Stimulated activated CD4-positive, alpha-beta T cell treated with anti-CD3 and anti-CD28 coated beads, Interleukin-15, amount 100 ng/mL, for 1 hour (primary cell): ENCODE measurements at places on chromosomes 12 and 14.
A peak's percentile ranks its signal among the peaks of the same experiment; 100 is the strongest.

DNA sequence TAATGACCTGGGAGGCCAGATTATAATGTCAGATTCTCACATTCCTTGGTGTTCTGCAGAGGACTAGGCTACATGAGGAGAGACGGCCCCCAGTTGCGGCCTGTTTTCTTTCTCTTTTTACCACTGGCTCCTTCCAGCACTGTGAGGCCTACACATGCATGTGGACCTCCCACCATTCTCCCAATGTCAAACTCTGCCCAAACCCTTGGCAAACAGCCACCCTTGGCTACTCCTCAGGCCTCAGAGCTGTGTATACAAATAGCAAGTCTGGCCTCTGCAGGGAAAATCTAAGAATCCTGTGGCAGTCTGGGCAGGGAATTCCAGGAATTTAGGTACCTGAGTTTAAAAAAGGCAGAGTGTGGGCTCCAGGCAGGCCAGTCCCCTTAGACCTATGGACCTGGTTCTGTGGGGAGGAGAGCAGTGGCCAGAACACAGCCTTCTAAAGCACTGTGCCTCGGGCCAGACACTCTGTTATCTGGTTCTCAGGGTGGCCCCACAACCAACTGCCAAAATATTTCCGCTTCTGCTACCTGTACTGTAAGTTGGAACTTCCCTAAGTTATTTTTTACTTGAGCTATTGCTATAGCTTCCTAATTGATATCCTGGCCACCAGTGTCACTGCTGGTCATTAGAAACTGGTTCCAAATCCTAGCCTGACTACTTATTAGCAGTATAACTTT is 19.9 kb upstream of the NEDD1 start:
- DNase-seq = no peak

DNA sequence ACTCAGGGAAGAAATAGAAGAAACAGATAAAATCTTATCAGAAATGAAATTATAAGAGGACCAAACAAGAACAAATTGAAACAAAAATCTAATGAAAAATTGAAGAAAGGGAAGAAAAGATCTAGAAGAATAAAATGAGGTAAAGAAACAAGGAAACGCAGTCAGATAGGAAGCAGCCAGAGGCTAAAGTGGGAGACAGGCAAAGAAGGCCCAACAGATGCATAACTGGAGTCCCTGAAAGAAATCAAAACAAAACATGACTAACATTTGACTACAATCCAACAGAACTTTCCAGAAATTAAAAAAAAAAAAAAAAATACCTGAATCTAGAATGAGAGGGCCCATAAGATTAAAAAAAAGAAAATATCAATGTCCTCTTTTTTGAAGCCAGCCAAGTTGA is 65.6 kb downstream of the AMN start:
- DNase-seq = no peak

DNA sequence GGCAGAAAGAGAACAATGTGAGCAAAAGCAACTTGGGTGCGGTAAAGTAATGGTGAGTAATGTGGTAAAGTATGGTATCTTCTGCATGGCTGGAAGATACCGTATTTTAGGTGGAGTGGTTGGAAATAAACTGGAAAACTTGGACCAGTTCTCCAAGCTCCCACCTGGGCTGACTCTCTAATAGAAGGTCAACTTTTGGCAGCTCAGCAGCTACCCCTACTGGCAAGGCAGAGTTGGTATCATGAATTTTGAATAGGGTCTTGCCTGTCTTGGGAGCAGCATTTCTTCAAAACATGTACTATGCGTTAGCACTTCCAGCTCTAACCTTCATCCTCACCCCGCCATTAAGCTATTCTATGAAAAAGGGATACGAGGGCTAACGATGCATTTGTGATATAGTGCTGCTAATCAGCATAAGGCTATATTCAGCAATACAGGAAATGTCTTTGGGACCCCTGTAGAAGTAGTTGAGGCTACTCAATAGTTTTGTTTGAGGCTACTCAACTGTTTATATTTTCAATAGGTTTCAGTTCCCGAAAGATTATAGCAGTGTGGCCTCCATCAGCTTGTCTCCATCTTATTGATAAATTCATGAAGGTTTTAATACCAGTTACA is 276.3 kb upstream of the FAR2 start:
- DNase-seq = no peak

- no peak for DNase-seq
These were observed 224.3 kb downstream of the PELI2 start for GRCh38 chr14:56342494-56342942.

DNA sequence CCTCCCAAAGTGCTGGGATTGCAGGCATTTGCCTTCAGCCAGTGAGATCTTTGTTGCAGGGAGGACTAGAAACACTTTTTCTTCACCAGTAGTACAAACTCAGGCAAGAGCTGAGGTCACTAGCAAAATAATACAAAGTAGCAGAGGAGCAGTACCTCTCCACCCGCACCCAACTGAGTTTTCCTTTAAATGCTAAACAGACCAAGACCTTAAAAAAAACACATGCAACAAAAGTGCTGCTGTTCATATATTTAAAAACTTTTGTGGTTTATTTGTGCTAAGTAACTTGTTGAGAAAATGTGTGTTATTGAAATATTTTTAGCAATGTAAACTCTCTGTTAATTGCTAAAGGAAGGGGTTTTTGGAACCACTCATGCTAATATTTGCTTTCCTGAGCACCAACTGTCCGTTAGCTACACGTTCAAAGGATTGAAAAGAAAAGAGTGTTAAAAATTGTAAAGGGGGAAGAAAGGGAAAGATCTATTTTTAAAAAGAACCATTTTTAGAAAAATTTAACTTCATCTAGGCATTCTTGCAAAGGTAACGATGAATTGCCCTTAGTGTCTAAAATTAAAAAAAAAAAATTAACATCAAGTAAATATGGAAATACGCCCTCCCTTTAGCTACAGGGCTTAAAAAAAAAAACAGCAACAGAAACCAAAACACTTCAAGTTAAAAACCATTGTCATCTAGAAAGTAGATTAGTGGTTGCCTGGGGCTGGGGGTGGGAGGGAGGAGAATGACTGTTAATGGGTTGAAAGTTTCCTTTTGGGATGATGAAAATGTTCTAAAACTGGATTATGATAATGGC is 114.0 kb upstream of the KRAS start:
- peak; percentile 23 for DNase-seq

DNA sequence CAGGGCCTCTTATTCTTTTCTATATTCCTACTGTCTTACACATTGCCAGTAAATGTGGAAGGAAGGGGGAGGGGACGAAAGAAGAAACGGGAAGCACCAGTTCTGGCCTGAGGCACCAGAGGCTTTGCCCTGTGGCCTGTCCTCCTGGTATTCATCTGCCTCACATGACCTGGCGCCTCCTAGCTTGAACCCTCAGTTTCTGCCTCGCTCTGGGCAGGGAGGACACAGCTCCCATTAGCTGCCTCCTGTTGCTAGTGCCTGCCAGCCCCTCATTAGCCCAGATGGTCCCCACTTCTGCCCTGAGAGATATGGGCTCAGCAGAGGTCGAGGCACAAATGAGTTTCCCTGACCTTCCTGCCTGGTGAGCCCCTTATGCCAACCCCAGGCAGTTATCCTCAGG is 3.0 kb upstream of the PLEKHG6 start:
- DNase-seq = no peak
